ENCODE measurements at places on chromosomes 13 and 19.

- DNase-seq, result no peak
Measured at GRCh38 chr13:71169180-71169579, 697.8 kb downstream of the DACH1 start.

DNA sequence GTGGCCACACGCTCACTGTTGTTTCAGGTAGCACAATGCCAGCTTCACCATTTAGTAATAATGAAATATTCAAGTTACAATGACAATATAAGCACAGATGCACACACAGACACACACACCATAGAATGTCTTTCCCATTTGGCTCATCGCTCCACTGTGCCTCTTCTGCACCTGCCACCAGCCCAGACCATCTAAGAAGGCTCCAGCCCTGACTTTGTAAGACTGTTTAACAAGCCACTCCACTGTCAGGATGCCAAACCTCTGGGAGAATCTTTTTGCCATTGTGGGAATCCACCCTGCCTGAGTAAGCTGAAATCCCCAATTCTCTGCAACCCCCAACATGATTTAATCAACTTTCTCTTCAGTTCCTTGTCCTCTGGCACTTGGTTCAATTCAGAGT lies 60.6 kb downstream of the LHFPL6 start:
- no peak for DNase-seq

- DNase-seq, result no peak
Measured at GRCh38 chr19:13768510-13768909, 4.2 kb downstream of the MRI1 start.

DNA sequence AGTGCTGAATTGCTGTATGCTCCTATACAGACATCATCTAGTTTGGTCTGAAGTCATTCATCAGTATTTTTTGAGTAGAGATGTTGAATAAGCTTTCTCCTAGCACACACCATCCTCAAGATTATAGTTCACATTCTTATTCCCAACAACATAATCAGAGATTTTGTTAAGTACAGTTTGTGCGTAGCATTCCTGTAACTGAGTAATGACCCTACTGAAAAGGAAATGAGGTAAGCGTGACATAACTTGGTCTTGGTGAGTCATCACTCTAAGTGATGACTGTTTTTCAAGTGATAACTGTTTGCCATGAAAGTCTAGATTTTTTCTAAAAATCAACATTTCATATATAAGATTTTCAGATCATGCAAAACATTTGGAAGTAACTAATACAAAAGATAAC lies 18.5 kb upstream of the FAM216B start:
- DNase-seq, result no peak

GRCh38 chr13:72763411-72763810 lies 18.3 kb downstream of the DIS3 start:
- no peak for DNase-seq

DNA sequence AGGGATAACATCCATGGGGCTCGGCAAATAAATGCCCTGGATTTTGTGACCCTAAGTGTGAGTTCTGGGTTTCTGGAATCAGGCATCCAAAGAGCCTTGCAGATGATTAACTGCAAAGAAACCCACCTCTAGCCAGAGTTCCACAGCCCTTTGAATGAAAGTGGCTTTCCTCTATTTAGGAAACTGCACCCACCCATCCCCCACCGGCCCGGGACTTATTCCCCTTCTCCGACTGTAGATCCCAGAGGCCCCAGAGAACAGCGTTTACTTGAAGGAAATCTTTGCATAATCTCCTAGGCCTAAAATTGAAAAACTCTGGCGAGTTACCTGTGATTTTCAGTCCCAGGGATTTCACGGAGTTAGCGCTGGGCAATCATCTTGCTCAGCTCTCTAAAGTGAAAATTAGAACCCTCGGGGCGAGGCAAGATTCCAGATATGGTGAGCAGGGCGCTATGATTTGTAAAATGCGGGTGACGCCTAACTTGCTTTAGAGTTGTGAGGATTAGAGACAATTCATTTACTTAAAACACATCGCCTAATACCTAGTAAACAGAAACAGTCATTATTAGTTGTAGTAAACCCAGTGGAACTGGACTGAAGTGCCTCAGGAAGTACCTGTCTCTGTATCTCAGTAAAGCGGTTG lies 9.4 kb downstream of the URAD start:
- no peak for DNase-seq

GRCh38 chr13:20565115-20565736 lies 1.7 kb upstream of the IFT88 start:
- no peak for DNase-seq

GRCh38 chr13:35499196-35499662 lies 22.7 kb upstream of the MAB21L1 start:
- no peak for DNase-seq

GRCh38 chr19:1577090-1577928 lies 9.2 kb upstream of the MEX3D start:
- DNase-seq, result no peak
